Transverse colon (tissue), 4 donors: ENCODE measurements at places on chromosomes 7 and 10. TPM values are rescaled to one million over a fixed set of nuclear protein-coding genes. Genes with fewer than 3 reads are reported as not detected.

DNA sequence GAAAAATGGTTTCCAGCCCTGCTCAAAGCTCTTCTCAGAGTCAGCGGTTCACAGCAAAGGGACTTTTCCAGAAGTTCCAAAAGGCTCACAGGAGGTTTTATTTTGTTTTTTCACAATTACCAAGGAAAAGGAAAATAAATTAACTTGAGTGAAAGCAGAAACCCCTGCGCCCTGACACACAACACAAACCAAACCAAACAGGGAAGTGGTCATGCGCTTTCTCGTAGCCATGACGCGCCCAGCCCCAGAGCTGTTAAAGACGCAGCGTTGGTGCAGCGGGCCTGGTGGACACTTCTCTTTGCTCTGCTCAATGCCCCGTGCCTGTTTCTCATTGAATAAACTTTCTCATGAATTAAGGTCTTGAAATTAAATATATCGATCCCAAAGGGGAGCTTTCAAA, 134.4 kb upstream of the LYZL2 start:
- H3K4me3 ChIP-seq, result no peak overlapping the region
- peak; percentile 54 for DNase-seq
- no peaks in the 10 kb centered on the region for H3K36me3 ChIP-seq
- H3K4me1 ChIP-seq, result peaks cover 8% of the 10 kb centered on the region
- peak overlapping the region; percentile 65 for H3K27ac ChIP-seq
- H3K27me3 ChIP-seq, result no peaks in the 10 kb centered on the region

The CHAT gene
- total RNA-seq, result 3.8 TPM

The C7orf33 gene
- not detected for total RNA-seq

The CCDC3 gene
- 2.2 TPM for total RNA-seq

DNA sequence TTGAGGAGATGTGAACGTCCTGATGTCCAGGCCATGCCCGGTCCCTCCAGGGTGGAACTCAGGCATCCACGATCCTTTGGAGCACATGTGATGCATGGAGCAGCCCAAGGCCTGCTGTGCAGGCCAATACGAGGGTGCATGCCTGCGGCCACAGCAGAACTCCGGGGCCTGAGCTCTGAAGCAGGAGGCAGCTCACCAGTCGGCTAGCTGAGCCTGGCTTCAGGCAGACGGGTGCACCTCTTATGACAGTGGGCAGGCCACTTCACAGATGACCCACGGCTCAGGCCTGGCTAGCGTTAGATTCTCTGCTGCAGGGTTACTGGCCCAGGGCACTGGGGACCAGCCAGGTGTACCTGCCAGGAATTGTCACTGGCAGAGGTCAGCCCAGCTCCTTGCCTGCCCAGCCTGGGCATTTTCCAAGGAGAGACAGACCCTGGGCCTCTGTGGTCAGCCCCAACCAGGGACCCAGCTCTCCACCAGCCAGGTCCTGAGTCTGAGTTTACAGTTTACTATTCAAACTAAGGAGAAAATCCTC, 29.6 kb upstream of the INPP5A start:
- H3K27me3 ChIP-seq, result no peaks in the 10 kb centered on the region
- no peaks in the 10 kb centered on the region for H3K4me1 ChIP-seq
- no peak for DNase-seq

DNA sequence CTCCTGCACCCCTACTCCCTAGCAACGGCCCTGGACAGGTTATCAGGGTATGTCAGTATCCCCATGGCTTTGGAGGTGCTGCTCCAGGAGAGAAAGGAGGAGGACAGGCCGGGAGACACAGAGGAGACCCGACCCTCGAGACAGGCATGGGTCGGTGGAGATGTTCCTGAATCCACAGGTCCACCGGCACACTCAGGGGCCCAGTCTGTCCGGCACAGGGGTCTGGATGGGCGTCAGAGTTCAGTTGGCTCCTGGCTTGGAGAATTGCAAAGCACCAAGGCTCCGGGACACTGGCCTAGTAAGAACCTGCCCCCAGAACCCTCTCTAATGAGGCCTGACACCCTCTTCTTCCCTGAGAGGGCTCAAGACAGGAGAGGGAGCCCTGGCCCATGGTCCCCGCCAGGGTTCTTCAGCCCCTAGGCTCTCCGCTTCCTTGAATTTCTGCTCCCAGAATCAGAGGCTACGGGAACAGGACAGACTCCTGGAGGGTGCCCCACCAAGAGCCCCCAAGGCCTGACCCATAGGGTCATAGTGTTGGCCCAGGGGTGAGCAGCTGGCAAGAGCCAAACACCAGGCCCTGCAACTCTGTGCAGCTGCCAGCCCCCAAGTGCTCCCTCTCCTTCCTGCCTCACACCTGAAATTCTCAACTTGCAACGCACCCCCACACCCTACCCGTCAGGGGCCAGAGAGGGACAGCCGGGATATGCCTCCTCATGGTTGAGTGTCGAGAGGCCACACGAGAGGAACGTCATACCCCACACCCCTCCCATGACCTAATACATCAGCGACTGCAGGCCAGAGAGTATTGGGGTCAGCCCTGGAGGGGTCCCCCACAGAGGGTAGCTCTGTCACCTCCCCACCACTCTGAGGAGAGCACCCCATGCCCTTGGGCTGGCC, 5.5 kb upstream of the IRF5 start:
- H3K27ac ChIP-seq, result no peak overlapping the region
- DNase-seq, result no peak
- no peak overlapping the region for H3K4me3 ChIP-seq

- no peaks in the 10 kb centered on the region for H3K27me3 ChIP-seq
- H3K36me3 ChIP-seq, result no peaks in the 10 kb centered on the region
- peak; percentile 33 for DNase-seq
- peak overlapping the region; percentile 84 for H3K4me3 ChIP-seq
Observed at GRCh38 chr10:118045837-118046394, 825 bp downstream of the RAB11FIP2 start.

The SLC26A3 gene
- total RNA-seq, result 296 TPM

The PKD2L1 gene
- not detected for total RNA-seq

GRCh38 chr10:1544929-1545328, 192.4 kb downstream of the ADARB2 start:
- H3K4me1 ChIP-seq, result no peaks in the 10 kb centered on the region
- no peak for DNase-seq
- H3K27ac ChIP-seq, result no peak overlapping the region
- no peaks in the 10 kb centered on the region for H3K36me3 ChIP-seq
- no peak overlapping the region for H3K4me3 ChIP-seq
- no peaks in the 10 kb centered on the region for H3K27me3 ChIP-seq

GRCh38 chr10:24428410-24428782, 219.5 kb downstream of the KIAA1217 start:
- H3K27ac ChIP-seq, result no peak overlapping the region
- H3K36me3 ChIP-seq, result no peaks in the 10 kb centered on the region
- no peaks in the 10 kb centered on the region for H3K27me3 ChIP-seq

DNA sequence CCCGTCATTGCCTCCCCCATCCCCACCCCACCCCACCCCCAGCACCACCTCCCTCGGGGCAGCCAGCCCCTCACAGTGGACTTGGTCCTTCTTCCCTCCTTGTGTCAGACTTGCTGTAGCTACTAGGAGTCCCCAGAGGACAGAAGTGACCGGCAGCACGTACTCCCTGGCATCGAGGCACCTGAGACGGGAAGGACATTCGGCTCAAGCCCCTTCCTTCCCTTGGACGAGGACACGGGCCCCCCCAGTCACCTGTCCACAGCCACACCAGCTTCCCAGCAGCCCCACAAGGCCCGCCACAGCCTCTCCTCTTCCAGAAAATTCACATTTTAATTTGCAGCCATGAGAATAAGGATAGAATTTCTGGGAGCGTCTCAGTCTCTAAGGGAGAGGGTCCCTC, 267.8 kb upstream of the SHH start:
- no peaks in the 10 kb centered on the region for H3K36me3 ChIP-seq
- H3K27me3 ChIP-seq, result no peaks in the 10 kb centered on the region
- no peak overlapping the region for H3K4me3 ChIP-seq
- no peak for DNase-seq
- no peaks in the 10 kb centered on the region for H3K4me1 ChIP-seq

DNA sequence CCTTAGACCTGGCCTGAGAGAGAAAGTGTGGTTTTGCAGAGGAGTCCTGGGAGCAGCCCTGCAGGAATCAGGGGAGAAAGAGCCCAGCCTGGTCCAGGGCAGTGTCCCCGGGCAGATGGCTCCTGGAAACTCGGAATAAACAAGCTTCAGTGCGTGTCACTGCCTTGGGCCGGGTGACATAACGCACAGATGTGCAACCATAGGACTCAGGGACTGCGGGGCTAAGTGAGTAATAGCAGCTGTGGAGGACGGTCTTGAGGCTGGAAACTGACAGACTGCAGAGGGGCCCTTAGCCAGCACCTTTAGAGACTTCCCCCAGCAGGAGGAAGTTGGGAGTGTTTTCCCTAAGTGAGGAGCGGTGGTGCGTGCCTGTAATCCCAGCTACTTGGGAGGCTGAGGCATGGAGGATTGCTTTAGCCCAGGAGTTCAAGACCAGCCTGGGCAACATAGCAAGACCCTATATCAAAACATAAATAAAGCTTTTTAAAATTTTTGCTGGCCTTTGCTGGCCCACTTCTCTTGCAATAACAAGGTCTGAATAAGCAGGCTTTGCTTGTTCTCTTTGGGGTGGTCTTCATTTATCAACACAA, 5.3 kb upstream of the CLIP2 start:
- peak overlapping the region; percentile 92 for H3K27ac ChIP-seq
- no peaks in the 10 kb centered on the region for H3K36me3 ChIP-seq
- DNase-seq, result no peak
- no peaks in the 10 kb centered on the region for H3K27me3 ChIP-seq

The LRIT2 gene
- total RNA-seq, result not detected

The MRPS33 gene
- 0.75 TPM for total RNA-seq

DNA sequence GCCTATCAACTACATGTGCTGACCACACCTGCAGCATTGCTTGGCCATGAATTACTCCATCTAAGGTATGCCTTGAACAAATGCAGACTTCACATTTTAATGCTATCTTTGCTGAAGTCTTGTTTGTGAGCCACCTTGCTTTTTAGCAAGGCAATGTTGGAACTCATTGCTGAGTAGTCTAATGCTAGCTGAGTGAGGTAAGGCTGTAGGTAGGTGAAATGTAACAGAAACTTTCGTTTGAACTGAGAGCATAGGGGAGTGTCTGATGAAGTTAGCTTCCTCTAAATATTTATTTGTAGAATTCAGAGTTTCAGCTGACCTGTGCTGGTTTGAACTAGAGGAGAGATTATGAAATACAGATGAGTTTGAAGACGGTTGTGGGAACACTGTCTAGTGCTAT, 238.5 kb downstream of the SEMA3A start:
- H3K27me3 ChIP-seq, result no peaks in the 10 kb centered on the region
- H3K4me3 ChIP-seq, result no peak overlapping the region
- no peaks in the 10 kb centered on the region for H3K36me3 ChIP-seq
- DNase-seq, result no peak
- no peak overlapping the region for H3K27ac ChIP-seq

The MINDY4 gene
- 4.6 TPM for total RNA-seq

The SERPINE1 gene
- 6.6 TPM for total RNA-seq

The SYT15B gene
- total RNA-seq, result 0.41 TPM

The GSTO2 gene
- total RNA-seq, result 1.9 TPM

GRCh38 chr10:18278181-18278580, 138.0 kb downstream of the CACNB2 start:
- DNase-seq, result no peak
- peaks cover 3% of the 10 kb centered on the region for H3K4me1 ChIP-seq
- no peak overlapping the region for H3K27ac ChIP-seq
- H3K4me3 ChIP-seq, result no peak overlapping the region
- H3K36me3 ChIP-seq, result no peaks in the 10 kb centered on the region
- no peaks in the 10 kb centered on the region for H3K27me3 ChIP-seq

DNA sequence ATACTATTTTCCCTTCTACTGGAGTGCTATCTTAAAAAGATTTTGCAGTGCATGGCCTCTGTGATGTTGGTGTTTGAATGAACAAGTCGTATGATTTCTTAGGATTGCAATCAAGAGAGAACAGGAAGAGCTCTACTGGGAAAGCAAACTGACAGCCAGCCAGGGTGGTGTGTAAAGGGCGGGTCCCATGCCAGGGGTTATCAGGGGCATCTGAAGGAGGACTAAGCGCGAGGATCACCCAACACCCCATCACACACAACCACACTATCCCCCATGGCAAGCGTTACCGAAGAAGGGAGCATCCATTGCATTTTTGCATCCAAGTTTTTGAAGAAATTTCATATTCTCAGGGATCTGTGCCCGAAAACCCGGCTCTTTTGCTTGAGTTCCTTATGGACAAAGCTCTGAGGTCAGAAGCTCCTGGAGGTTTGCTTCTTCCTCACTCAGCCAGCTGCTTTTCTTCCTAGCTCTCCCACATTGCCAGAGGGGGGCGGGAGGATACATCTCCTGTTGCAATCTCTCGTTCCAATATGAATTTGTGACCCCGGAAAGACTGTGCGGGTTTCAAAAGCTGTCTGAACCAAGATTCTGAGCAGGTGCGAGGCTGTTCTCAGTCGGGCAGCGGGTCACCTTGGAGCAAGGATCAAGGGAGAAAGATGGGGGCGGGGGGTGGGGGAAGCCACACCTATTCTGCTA, 5.2 kb downstream of the NEUROD6 start:
- no peak overlapping the region for H3K27ac ChIP-seq
- no peak for DNase-seq
- no peaks in the 10 kb centered on the region for H3K36me3 ChIP-seq
- no peaks in the 10 kb centered on the region for H3K4me1 ChIP-seq

GRCh38 chr7:33262476-33262875, 133.1 kb downstream of the BBS9 start:
- no peak overlapping the region for H3K4me3 ChIP-seq
- no peaks in the 10 kb centered on the region for H3K27me3 ChIP-seq
- no peaks in the 10 kb centered on the region for H3K36me3 ChIP-seq
- DNase-seq, result no peak

The FAM24B gene
- 4.9 TPM for total RNA-seq

- no peak overlapping the region for H3K27ac ChIP-seq
- no peak for DNase-seq
- no peaks in the 10 kb centered on the region for H3K27me3 ChIP-seq
- peaks cover 69% of the 10 kb centered on the region for H3K36me3 ChIP-seq
- H3K4me3 ChIP-seq, result no peak overlapping the region
Observed at GRCh38 chr7:67311901-67312300, 315.3 kb downstream of the TYW1 start.

The COL13A1 gene
- 1.4 TPM for total RNA-seq

The NPC1L1 gene
- total RNA-seq, result not detected

DNA sequence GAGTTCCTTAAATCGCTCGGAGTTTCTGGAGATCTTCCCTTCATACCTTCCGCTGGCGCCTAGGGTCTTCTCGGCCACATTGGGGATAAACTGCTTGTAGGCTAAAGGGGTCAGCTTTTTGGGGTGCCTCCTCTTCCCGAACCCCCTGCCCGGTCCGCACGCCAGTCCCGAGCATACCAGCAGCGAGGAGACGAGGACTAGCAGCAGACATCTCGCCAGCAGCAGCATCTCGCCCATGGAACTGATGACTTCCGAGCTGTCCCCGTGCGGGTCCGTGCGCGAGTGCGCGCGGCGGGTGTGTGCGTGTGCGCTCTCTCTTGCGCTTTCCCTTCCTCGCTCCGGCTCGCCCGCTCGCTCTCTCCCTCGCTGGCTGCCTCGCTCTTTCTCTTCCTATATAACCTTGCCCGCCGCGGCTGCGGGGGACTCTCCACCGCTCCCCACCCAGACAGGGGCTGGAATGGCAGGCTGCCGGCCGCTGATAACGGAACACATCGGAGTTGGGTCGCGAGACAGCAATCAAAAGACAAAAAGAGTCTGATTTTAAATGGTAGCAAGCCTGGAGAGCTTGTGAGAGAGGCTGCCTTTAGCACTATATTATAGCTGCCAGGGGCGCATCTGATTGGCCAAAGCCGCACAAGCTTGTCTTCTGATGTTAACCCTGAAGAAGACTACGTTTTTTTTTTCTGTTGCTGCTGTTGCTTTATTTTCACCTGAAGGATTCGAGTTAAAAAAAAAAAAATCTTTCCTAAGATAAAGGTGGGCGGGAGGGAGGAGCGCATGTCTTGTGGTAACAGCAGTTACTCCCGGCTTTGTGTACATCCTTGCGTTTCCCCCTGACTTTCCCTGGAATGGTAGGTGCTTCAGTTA, at the start of gene SHH:
TSS of gene SHH (minus strand) at position 569 of the 867 bp plus-strand sequence. CDS start at position 228, 341 bp downstream.
- peak within 1 kb of the TSS; percentile 11 for H3K4me3 ChIP-seq
- no peaks in the 10 kb centered on the region for H3K36me3 ChIP-seq
- no peak for DNase-seq
- H3K27me3 ChIP-seq, result peaks cover 94% of the 10 kb centered on the region
- H3K27ac ChIP-seq, result no peak within 1 kb of the TSS
